Fibroblast of the aortic adventitia (primary cell): ENCODE measurements at places on chromosomes 16 and 17. TPM values are rescaled to one million over a fixed set of nuclear protein-coding genes. Genes with fewer than 3 reads are reported as not detected.
A peak's percentile ranks its signal among the peaks of the same experiment; 100 is the strongest.

- peak; percentile 65 for DNase-seq
Observed at GRCh38 chr16:89495121-89495520, 4.8 kb upstream of the ANKRD11 start.

DNA sequence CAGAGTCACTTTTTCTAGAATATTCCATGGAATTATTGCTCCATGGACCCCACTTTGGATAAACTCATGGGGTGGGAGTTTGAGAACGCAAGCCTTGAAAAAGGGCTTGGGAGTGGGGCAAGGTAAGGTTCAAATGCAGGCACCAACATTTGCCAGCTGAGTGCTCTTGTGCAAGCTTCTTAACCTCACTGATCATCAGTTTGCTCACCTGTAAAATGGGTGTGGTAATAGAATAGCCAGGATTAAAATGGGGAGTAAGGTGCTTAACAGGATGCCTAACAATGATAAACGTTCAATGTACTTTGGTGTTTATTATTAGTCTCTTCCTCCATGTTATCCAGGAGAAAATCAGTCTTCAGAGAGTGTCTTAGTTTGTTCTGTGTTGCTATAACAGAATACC, 39.0 kb downstream of the CACNG5 start:
- no peak for DNase-seq

DNA sequence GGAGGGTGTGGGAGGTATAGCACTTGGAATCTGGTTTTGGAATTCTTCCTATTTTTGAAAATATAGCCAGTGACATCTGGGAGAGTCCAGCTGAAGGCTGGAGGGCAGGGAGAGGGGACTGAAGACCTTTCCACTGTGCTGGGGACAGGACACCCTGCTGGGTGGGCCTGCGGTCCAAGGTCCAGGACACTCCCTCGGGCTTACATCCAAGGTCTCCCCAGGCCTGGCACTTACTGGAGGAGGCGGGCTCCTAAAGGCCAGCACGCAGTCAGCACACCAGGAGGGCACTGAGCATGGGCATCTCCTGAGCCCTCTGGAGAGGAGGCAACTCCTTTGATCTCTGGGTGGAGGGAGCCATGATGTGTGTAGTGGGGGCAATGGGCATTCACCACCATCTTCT, 35.5 kb upstream of the ETV4 start:
- DNase-seq = no peak

GRCh38 chr16:31148281-31148728, 1.6 kb downstream of the PRSS36 start:
- no peak for DNase-seq

The KRTAP3-1 gene
- not detected in 2 replicates for total RNA-seq

The HOXB4 gene
- total RNA-seq = 3.8 and 7.0 TPM in 2 replicates

The PABPN1L gene
- not detected in 2 replicates for total RNA-seq
